NCI-H1930 (cell line): ENCODE measurements at places on chromosomes 4 and X.

DNA sequence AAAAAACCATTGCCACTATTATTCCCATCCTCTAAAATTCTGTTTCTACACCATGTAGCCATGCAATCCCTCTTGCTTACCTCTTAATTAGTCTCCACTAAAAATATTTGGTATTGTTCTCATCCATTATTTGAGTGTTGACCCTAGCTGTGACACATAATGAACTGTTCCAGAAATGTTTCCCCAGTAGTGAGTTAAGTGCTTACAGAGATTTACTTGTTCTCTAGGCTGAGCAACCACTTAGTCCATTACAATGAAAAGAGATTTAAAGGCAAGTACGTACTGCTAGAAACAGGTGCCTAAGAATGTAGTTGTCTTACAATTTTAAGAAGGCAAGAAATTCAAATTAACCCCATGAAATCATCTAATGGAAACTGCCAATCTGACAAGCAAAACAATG, 112.7 kb upstream of the PTPN13 start:
- DNase-seq = no peak

- DNase-seq = no peak
Measured at GRCh38 chrX:119758731-119759247, 401 bp downstream of the SOWAHD start.

- peak; percentile 75 for DNase-seq
Measured at GRCh38 chr4:186723292-186724057, at the start of gene FAT1. Gene FAT1, minus strand, starts transcription at chr4:186723856. Its CDS starts 14,029 bp downstream, at chr4:186709827.

GRCh38 chr4:17494258-17495190, 17.4 kb downstream of the QDPR start:
- DNase-seq = no peak

- peak; percentile 10 for DNase-seq
Measured at GRCh38 chrX:151396042-151396824, 773 bp upstream of the VMA21 start.

DNA sequence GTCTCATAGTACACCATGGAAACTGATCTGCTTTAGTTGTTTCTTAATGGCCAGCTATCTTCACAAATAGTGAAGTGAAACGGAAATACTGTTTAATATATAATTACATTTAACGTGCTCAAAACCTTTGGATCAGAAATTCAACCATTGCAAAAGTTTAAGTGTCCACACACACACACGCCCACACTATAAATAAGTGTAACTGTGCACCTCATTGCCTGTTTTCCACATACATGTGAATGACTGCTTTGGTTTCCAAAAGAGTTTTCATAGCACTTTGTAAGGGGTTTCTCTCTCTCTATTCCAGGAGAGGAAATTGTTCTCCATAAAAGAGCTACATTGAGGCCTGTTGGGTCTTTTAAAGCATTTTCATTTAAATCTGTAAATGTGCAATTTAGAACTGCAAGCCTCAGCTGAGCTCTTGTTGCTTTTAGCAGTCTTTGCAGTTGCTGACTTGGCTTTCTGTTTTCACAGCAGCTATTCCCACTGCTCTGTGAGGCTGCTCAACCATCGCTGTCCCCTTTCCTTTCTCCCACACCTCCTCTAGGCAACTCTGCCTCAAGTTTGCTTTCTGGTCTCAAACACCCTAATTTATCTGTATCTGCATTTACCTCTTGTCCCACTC, 94.5 kb downstream of the RAPGEF2 start:
- DNase-seq = no peak

- DNase-seq = no peak
Measured at GRCh38 chrX:155143959-155144548, 72.2 kb upstream of the VBP1 start.

DNA sequence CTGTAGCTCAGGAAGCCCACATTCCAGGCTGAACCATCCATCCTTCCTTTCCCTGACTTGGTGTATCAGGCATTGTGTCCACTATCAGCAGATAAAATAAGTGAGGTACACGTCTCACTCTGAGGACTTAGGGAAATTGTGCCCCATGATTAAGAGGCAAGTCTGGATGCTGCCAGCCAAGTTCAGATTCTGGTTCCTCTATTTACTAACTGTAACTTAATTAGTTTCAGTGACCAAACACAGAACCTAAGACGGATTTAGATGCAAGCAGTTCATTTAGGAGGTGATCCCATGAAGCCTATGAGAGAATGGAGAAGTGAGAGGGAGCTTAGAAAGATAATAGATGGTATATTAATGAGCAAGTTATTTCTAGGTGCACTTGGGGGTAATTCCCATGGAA, 56.6 kb upstream of the PACRGL start:
- DNase-seq = no peak

DNA sequence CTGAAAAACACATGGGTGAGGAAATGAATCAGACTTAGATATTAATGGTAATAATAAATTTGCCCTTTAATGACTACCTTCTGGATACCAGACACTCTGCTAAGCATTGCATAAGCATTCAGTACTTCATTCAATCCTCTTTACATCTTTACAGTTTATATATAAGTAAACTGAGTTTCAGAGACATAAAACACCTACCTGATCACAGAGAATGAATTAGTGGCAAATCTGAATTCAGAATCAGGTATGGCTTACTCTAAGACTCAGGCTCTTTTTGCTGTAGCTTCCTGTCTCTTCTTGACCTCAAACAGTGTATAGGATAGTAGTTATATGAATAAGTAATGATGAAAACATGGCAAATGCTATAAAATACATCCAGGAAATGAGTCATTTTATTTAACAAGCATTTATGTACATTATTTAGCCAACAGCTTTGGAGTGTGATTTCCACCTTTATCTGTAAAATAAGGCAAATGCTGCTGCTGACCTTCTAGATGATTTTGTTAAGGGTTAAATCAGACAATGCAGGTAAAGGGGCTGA, 83.9 kb downstream of the VEGFC start:
- no peak for DNase-seq

DNA sequence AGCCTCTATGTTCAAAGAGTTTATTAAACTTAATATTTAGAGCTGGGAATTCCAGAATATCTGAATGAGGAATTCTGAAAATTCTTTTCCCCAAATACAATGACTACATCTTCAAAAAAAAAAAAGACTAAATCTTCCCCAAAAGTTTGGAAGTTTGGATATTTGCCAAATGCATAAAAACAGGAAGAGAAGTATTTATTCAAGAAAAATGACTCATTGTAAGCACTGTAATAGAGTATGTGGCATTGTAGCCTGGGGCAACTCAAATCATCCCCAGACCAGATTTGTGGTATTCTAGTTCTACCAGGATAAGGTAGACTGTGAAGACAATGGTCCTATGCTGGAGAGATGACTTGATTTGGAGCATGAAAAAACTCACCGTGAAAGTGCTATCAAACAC, 78.5 kb upstream of the PDHA2 start:
- DNase-seq = no peak

- no peak for DNase-seq
Measured at GRCh38 chrX:17654116-17654515, 83.2 kb upstream of the SCML1 start.

- no peak for DNase-seq
Measured at GRCh38 chr4:54449999-54450398, 207.8 kb upstream of the KIT start.

DNA sequence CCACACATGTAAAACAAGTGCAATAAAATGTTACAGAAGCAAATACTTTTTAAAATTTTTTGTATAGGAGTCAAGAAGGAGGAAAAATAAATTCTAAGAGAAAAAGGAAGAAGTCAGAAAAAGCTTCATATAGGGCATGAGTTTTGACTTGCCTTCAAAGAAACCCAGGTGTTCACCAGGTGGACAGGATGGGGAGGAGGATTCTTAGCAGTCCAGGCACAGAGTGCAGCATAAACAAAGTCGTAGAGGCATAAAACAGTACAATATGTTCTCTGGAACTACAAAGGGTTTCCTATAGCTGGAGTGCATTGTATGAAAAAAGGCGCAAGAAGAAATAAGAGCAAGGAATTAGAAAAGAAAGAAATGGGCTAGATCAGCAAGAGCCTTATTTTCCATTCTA, 1.9 kb upstream of the SCFD2 start:
- no peak for DNase-seq

- no peak for DNase-seq
Measured at GRCh38 chr4:26175006-26175786, 145.6 kb upstream of the RBPJ start.

DNA sequence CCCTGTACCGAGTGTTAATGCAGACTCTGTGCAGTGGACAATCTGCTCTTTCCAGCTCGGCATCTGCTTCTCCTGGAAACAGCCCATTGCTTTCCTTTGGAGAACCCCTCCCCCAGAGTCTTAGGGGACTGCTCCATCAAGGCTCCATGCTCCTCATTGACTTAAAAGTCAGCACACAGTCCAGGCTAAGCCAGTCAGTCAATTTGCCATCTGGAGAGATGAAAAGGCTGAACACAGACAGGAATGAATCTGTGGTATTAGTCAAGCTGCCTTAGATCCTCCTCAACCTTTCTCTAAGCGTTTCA, 20.3 kb downstream of the ATP8A1 start:
- no peak for DNase-seq

- DNase-seq = no peak
Measured at GRCh38 chrX:40104630-40104984, 6.8 kb upstream of the BCOR start.

GRCh38 chr4:6115342-6115741, 85.0 kb downstream of the JAKMIP1 start:
- no peak for DNase-seq

- DNase-seq = no peak
Measured at GRCh38 chrX:18549643-18550042, 122.3 kb downstream of the RS1 start.

GRCh38 chrX:154417157-154417556, 5.8 kb downstream of the TAFAZZIN start:
- no peak for DNase-seq

DNA sequence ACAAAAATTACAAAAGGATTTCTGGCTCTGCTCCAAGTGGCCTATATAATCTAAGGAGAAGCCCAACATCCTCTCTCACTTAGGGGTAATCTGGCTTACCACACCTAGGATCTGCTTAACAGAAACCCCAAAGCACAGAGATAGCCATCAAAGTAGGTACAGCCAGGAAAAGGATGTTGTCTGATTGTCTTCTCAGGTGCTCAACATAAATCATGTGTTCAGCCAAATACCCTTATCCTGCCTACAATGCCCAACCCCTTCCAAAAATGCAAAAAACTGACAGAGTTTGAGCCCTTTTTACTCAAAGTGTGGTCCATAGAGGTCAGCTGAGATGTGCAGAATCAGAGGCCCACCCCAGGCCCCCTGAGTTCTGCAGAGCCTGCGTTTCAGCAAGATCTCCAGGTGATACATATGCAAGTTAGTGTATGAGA, 53.9 kb downstream of the PPM1K start:
- no peak for DNase-seq

DNA sequence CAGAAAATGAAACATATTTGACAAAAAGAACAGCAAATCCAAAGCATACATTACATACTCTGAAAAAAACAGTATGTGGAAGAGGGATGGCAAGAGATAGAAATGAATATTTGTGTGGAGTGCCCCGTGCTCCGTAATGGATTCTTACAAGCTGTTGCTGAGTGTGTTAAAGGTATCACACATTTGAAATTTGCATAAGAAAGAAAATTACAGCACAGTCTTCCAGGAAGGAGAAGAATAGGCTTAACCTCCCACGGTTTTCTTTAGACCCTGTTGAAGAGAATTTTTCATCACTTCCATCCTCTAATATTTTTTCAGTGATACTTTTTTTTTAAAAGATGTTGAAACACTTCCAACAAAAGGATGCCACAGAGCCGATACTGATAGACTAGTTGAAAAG, 1489.4 kb downstream of the RAPGEF2 start:
- DNase-seq = no peak

DNA sequence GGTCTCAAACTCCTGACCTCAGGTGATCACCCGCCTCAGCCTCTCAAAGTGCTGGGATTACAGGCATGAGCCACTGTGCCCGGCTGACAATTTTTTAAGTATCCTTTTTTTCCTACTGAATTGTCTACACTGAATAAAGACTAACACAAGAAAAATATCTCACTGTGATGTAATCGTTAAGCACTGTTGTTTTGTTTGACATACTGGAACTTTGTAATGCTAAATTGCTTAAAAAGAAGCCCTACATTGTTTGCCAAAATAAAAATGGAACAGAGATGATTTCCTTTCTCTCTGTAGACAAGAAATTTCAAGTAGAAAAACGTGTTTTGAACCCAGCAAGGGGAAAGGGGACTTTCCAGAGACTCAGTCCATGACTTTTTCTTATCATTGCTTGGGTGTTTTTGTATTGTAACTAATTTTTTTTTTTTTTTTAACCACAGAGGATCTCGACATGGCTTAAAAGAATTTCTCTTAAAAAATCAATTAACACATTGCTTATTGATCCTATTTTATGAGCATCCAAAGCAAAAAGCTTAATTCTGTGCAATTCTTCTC, 74.9 kb downstream of the TMEM156 start:
- DNase-seq = no peak

- no peak for DNase-seq
Measured at GRCh38 chr4:3517731-3518510, 14.3 kb downstream of the LRPAP1 start.

DNA sequence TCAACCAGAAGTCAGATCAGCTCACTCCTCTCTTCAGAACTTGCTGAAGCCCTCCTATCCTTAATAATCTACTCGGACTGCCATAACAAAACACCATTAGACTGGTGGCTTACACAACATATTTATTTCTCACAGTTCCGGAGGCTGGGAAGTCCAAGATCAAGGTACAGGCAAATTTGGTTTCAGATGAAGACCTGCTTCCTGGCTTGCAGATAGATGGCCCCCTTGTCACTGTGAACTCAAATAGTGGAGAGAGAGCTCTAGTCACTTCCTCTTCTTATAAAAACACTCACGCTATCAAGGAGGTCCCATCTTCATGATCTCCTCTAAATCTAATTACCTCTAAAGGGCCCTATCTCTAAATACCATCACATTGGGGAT, 125.1 kb downstream of the CAMK2D start:
- DNase-seq = no peak

DNA sequence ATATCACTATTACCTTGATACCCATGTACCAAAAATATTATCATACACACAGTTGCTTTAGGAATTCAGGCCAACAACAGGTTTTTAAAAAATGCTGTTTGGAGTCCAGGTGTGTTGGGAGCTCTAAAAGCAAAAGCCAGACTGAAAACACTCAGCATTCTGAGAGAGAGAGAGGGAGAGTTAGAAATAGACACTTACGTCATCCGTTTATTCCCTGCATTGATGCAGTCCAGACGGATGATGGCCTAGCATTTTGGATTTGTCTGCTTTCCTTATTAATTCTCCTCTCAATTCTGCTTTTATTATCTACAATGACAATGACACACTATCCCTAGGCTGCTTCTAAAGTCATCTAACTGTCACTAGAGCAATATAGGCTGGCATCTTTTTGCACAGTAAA, 358.3 kb upstream of the BOD1L1 start:
- DNase-seq = no peak

DNA sequence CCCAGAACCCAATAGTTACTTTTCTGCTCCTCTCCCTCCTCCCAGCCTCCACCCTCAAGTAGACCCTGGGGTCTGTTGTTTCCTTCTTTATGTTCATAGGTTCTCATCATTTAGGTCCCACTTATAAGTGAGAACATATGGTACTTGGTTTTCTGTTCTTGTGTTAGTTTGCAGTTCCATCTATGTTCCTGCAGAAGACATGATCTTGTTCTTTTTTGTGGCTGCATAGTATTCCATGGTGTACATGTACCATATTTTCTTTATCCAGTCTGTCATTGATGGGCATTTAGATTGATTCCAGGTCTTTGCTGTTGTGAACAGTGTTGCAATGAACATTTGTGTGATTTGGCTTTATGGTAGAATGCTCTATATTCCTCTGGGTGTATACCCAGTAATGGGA, 47.8 kb upstream of the LEF1 start:
- DNase-seq = no peak

GRCh38 chr4:170234800-170235199, 145.0 kb upstream of the AADAT start:
- no peak for DNase-seq

GRCh38 chrX:115367455-115367854, 77.9 kb downstream of the LUZP4 start:
- no peak for DNase-seq
